ENCODE measurements at places on chromosomes 1 and 21.

- H3K4me1 ChIP-seq = no peaks in the 10 kb centered on the region
- no peak for DNase-seq
- no peak overlapping the region for H3K27ac ChIP-seq
- no peak overlapping the region for H3K4me3 ChIP-seq
- H3K36me3 ChIP-seq = no peaks in the 10 kb centered on the region
Measured at GRCh38 chr1:84450910-84451309, 28.2 kb upstream of the RPF1 start.

DNA sequence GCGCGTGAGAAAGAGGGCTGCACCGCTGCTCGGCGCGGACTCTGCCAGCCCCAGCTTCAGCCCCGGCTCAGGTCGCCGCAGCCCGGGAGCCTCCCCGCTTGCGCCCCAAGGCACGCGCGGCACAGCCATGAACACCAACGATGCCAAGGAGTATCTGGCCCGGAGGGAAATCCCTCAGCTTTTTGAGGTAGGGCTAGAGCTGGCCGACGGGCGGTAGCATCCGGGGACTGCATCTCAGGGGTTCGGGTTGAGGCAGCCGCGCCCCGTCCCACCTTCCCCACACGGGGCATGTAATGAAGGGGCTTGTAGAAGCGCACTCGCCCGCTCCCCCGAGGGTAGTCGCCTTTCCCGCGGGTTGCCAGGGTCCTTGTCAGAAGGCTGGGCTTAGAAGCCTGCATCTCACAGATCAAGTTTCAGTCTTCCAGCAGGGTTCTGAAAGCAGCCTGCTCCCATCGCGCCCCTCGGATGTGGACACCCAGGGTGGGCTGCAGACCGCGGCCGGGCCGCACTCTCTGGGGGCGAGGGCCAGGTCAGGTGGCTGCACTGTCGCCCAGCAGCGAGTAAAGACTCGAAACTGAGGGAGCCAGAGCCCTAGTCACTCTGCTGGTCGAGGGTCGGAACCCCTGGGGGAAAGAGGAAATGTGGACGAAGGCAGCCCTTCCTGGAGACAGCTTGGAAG, 507 bp downstream of the AK5 start:
- DNase-seq = peak; percentile 22
- peaks cover 7% of the 10 kb centered on the region for H3K4me1 ChIP-seq
- H3K4me3 ChIP-seq = peak overlapping the region; percentile 90
- H3K27me3 ChIP-seq = no peaks in the 10 kb centered on the region

DNA sequence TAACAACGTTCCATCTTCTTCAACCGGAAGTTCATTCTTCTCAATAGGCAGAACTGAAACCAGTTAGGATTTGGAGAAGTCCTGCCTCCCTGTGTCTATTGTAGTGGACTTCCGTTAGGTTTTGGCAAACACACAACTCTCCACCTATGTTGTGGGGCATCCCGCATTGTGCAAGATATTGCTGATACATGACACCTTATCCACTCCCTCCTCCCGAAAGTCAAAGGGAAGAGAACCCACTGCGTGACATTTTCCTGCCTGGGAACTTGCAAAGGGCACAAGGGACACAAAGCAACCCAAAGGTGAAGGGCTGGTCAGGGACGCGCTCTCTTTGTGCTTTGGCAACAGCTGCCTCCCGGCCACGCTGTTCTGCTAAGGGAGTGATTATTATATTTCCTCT, 164.8 kb downstream of the TPR start:
- no peak overlapping the region for H3K27ac ChIP-seq
- peaks cover 4% of the 10 kb centered on the region for H3K4me1 ChIP-seq
- DNase-seq = no peak
- no peak overlapping the region for H3K4me3 ChIP-seq
- H3K36me3 ChIP-seq = no peaks in the 10 kb centered on the region

DNA sequence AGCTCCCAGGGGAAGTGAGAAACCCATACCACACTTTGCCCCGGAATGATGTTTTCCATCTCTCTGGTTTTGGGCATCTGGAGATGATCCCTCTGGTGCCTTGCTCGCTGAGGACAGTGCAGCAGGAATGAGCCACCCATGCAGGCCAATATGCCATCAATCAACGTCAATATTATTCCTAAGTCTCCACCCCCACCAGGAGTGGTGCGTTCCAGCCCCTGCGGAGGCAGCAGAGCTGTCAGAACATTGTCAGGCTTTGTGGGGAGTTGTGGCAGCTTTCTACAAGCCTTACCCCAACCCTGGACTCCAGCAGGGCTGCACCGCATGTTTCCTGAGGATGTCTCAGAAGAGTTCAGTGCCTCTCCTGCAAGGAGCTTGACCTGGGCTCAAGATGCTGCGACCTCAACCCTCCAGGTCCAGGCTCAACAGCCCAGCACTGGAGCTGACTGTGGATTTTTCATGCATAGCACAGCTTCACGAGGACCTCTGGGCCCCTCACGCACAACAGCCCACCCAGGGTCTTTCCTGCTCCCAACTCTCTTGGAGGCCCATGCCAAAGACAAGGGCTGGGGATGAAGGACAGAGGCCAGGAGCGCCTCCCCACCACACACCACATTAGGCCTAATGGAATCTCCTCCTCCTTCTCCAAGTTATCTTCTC, 67.5 kb downstream of the PSMG1 start:
- H3K4me3 ChIP-seq = no peak overlapping the region
- H3K36me3 ChIP-seq = no peaks in the 10 kb centered on the region
- H3K27me3 ChIP-seq = no peaks in the 10 kb centered on the region
- no peak overlapping the region for H3K27ac ChIP-seq

DNA sequence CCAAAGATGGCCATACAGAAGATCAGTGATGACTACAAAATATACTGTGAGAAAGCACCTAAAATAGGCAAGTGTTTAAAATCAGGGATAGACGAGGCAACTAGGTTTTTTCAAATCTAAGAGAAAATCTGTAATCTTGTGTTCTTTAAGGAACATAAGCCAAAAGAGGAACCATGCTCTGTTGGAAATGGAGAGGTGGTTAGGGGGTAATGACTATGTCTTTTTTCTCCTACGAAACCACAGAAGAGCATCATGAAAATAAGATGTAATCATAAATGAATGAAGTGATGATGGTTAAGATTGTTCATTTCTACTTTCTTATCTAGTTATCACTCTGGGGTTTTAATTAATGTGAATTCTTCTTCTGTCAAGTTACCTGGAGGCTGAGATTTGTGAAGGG, 43.1 kb downstream of the RGSL1 start:
- no peak overlapping the region for H3K27ac ChIP-seq
- H3K4me1 ChIP-seq = no peaks in the 10 kb centered on the region
